ENCODE measurements at places on chromosomes 1 and 21.

- no peak for DNase-seq
Observed at GRCh38 chr1:209791920-209792319, 7.6 kb upstream of the C1orf74 start.

DNA sequence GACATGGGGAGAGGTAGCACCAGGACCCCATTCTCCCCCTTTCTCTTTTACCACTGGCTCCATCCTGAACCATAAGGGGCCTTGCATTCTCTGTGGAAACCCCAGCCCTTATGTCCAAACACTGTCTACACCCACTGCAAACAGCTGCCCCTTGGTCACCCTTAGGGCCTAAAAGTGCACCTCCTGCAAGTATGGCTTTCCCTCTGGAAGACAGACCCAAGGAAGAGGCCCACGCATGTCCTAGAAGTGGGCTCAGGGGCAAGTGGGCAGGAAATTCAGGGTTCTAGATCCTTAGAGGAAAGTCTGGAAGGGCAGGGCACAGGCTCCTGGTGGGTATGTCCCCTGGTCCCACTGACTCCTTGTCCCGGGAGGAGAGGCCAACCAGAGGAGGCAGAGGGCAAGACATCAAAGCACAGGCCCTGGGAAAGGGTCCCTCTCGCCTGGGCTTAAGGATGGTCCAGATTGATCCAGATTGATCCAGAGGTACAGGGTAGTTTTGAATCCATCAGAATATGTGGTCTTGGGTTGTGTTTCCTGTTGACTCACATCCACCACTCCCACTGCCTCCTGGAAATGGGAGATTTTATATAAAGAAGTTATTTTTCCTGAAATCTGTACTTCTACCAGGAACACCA, 150.9 kb downstream of the GRIK3 start:
- no peak for DNase-seq

- DNase-seq: no peak
Observed at GRCh38 chr1:32358435-32358834, 3.9 kb downstream of the FAM229A start.

GRCh38 chr1:190205713-190206112, 272.0 kb downstream of the BRINP3 start:
- no peak for DNase-seq

DNA sequence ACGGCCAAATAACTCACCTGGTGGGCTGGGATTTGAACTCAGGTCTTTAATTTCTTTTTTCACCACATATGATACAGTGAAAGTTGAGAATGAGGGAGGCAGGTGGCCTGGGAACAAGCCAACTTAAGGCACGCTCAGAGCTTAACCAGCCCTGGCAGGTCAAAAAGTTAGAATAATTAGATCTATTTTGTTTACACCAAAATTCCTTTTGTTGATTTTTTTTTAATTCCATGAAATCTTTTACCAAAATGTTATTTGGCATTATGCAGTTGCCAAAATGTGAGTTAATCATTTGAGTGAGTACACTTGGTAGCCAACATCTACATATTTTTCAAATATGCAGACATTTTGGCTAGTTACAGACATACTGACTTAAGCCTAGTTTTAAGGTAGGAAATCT, 36.8 kb downstream of the LHX8 start:
- no peak for DNase-seq

GRCh38 chr21:15549671-15550070, 180.1 kb upstream of the USP25 start:
- no peak for DNase-seq

DNA sequence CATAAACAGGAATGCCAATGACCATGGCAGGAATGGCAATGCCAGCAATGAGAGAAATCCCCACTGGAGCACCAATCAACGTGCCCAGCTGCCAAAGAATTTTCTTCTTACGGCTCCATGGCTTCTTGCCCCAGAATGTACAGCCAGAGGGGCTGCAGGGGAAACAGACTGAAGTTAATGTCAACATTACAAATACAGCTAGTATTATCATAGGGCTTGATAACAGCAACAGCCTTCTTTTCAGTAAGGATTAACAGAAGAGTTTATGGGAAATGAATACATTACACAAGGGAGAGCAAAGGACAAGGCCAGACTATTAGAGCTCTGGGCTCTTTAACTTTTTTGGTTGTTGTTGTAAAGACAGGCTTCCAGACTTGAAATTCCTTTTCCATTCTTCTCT, 18.2 kb downstream of the RNF19B start:
- DNase-seq: no peak

GRCh38 chr1:237478842-237479241, 411.9 kb downstream of the ZP4 start:
- DNase-seq: no peak

GRCh38 chr1:76281306-76281705, 206.8 kb downstream of the ST6GALNAC3 start:
- no peak for DNase-seq

DNA sequence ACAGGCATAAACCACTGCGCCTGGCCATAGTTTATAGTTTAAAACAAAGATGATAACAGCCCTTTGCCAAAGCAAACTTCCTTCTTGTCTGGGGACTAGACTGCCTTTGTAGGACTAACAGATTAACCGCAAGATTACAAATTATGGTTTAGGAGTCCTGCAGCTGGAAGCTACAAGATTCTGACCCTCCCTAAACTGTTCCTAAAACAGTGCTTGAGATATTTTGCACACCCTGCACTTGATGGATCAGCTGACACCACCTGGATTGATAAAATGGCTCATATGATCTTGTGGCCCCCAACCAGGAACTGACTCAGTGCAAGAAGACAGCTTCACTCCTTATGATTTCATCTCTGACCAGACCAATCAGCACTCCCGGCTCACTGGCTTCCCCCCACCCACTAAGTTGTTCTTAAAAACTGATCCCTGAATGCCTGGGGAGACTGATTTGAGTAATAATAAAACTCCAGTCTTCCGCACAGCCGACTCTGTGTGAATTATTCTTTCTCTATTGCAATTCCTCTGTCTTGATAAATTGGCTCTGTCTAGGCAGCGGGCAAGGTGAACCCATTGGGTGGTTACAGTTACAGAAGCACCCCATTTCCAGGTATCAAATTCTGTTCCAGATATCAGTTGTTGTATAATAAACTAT, 13.8 kb upstream of the RNF11 start:
- no peak for DNase-seq

DNA sequence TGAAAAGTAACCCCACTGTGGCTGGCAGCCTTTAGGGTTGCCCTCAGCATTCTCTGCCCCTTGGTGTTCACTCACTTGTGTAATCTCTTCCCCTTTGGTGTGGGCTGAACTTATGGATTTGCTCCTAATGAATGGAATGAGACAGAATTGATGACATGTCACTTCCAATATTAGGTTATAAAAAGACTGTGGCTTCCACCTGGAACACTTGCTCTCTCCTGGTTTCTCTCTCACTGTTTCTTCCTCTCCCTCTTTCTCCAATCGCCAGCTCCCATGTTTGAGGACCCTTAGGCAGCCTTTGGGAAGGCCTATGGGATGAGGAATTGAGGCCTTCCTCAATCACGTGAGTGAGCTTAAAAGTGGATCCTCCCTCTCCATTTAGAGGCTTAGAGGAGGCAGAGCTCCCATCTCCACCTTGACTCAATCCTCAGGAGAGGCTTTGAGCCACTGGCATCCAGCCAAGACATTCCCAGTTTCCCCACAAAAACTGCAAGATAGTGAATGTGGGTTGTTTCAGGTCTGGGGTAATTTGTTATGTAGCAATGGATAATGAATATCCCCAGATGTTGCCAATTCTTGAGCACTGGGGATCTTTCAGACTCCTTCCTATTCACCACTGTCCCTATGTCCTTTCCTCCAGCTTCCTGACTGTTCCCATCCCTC, 95.5 kb upstream of the CD34 start:
- DNase-seq: no peak

DNA sequence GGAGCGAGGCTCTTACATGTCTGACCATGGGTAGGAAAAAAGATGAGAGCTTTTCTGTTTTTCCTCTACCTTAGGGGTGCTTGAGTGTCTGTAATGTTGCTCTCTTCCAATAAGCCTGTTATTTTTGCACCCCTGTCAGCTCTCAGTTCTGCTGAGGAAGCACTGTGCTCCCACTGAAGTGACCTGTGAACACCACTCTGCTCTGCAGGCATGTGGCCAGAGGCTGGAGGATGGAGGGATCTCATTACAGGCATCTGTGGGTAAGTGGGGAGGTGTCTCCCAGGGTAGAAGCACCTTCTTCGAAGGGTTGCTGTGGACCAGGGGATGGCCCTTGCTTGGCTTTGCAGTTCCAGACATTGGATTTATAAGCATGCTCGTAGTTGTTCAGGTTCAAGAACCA, 56.8 kb upstream of the RBM15 start:
- DNase-seq: no peak

Measured in left ventricle myocardium superior (tissue), 1 donor.